Ascending aorta (tissue), 2 donors: ENCODE measurements at places on chromosomes 4 and X.

DNA sequence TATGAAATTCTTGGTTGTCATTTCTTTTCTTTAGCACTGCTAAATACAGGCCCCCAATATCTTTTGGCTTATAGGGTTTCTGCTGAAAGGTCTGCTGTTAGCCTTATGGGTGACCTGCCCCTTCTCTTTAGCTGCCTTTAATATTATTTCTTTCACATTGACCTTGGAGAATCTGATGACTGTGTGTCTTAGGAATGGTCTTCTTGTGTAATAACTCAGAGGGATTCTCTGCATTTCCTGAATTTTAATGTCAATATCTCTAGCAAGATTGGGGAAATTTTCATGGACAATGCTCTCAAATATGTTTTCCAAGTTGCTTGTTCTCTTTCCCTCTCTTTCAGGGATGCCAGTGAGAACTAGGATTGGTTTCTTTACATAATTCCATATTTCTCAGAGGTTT lies 292.4 kb downstream of the SLC7A11 start:
- no peak overlapping the region for H3K27ac ChIP-seq
- no peaks in the 10 kb centered on the region for H3K4me1 ChIP-seq
- no peak overlapping the region for H3K4me3 ChIP-seq

GRCh38 chr4:14410516-14410915 lies 591.8 kb upstream of the CPEB2 start:
- no peak overlapping the region for H3K27ac ChIP-seq
- H3K36me3 ChIP-seq = no peaks in the 10 kb centered on the region
- H3K27me3 ChIP-seq = no peaks in the 10 kb centered on the region
- no peak for DNase-seq

DNA sequence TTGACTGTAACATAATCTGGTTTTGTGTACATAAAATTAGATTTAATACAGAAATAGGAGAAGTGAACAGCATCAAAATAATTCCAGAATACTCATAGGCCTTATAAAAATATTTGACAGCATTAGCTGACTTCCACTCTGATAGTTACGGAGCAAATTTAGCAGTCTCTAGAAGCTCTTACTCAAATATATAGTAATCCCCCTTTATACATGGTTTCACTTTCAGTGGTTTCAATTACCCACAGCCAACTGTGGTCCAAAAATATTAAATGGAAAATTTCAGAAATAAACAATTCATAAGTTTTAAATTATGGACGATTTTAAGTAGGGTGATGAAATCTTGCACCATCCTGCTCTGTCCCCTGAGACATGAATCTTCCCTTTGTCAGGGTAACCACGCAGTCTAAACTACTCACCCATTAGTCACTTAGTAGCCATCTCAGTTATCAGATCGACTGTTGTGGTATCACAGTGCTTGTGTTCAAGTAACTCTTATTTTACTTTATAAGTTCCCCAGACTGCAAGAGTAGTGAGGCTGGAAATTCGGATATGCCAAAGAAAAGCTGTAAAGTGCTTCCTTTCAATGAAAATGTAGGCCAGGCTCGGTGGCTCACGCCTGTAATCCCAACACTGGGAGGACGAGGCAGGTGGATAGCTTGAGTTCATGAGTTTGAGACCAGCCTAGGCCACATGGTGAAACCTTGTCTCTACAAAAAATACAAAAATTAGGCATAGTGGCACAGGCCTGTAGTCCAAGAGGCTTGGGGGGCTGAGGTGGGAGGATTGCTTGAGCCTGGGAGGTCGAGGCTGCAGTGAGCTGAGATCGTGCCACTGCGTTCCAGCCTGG lies 17.2 kb upstream of the RTL9 start:
- no peaks in the 10 kb centered on the region for H3K36me3 ChIP-seq
- H3K4me1 ChIP-seq = no peaks in the 10 kb centered on the region
- H3K27me3 ChIP-seq = peaks cover 7% of the 10 kb centered on the region

- no peak for DNase-seq
- no peak overlapping the region for H3K27ac ChIP-seq
- no peaks in the 10 kb centered on the region for H3K36me3 ChIP-seq
These were observed 44.0 kb upstream of the GATB start for GRCh38 chr4:151804821-151805220.

- no peak for DNase-seq
- no peaks in the 10 kb centered on the region for H3K27me3 ChIP-seq
- H3K36me3 ChIP-seq = no peaks in the 10 kb centered on the region
These were observed 38.2 kb downstream of the DMP1 start for GRCh38 chr4:87688316-87688715.

DNA sequence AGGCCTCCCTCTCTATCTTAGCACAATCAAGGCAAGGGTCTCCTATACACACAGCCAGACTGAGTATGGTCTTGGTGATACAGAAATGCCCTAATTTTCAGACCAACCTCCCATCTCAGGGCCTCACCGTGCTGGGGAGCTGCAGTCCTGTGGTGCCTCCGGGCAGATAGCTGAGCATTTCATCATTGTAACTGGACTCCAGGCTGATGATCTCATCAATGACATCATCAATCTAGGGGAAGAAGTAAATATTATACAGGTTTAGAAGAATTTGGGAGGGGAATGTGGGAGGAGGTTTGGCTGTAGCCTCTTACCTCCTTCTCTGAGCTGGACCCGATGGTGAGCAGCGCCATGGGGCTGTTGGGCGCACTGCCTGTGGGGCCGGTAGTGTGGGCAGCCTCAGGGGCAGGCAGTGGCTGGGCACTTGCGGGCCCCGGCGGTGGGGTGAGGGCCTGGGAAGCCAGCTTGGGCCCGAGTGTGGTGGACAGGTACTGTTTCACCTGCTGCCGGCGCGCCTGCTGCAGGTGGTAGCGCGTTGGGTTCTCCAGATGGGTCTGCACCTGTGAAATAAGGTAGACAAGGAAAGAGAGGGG lies 5.2 kb downstream of the TFE3 start:
- peaks cover 33% of the 10 kb centered on the region for H3K36me3 ChIP-seq
- peaks cover 3% of the 10 kb centered on the region for H3K4me1 ChIP-seq
- peak overlapping the region; percentile 98 for H3K27ac ChIP-seq
- DNase-seq = no peak
- no peak overlapping the region for H3K4me3 ChIP-seq

GRCh38 chr4:147550626-147551246 lies 66.5 kb upstream of the TMEM184C start:
- peak overlapping the region; percentile 6 for H3K4me3 ChIP-seq
- H3K27ac ChIP-seq = peak overlapping the region; percentile 28
- no peaks in the 10 kb centered on the region for H3K36me3 ChIP-seq
- peak; percentile 69 for DNase-seq
- H3K4me1 ChIP-seq = no peaks in the 10 kb centered on the region
- no peaks in the 10 kb centered on the region for H3K27me3 ChIP-seq

- H3K27ac ChIP-seq = no peak overlapping the region
- DNase-seq = no peak
- H3K27me3 ChIP-seq = no peaks in the 10 kb centered on the region
- no peak overlapping the region for H3K4me3 ChIP-seq
These were observed 701.2 kb upstream of the LCORL start for GRCh38 chr4:18722748-18723191.

DNA sequence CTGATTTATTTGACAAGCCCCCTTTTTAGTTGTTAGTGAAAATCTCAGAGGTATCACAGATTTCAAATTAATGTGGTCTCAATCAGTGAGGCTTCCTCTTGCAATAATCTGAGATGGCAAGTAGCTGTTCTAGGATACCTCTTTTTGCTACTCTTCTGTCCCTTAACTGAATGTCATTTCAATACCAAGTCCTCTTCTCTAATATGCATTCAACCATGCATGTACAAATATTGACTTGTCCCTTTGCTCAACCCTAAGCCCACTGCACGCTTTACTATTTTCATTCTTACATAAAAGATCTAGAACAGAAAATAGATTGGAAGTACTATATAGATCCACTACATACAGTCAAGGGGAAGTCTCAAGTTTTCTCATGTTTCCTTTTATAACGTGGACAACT lies 164.2 kb downstream of the CBR4 start:
- H3K27me3 ChIP-seq = no peaks in the 10 kb centered on the region
- DNase-seq = no peak
- H3K4me1 ChIP-seq = peaks cover 25% of the 10 kb centered on the region

GRCh38 chr4:6761649-6762615 lies 20.6 kb upstream of the KIAA0232 start:
- H3K36me3 ChIP-seq = no peaks in the 10 kb centered on the region
- no peak overlapping the region for H3K27ac ChIP-seq
- H3K4me3 ChIP-seq = no peak overlapping the region
- DNase-seq = no peak
- H3K27me3 ChIP-seq = no peaks in the 10 kb centered on the region
- H3K4me1 ChIP-seq = no peaks in the 10 kb centered on the region

GRCh38 chr4:24576276-24576675 lies 8.1 kb downstream of the DHX15 start:
- no peaks in the 10 kb centered on the region for H3K27me3 ChIP-seq
- H3K4me1 ChIP-seq = no peaks in the 10 kb centered on the region
- no peak for DNase-seq
- no peak overlapping the region for H3K4me3 ChIP-seq
- no peak overlapping the region for H3K27ac ChIP-seq

- no peaks in the 10 kb centered on the region for H3K36me3 ChIP-seq
- H3K4me1 ChIP-seq = no peaks in the 10 kb centered on the region
- H3K4me3 ChIP-seq = no peak overlapping the region
These were observed 2.5 kb upstream of the DGAT2L6 start for GRCh38 chrX:70174754-70175153.
